Activated CD4-positive, alpha-beta T cell treated with anti-CD3 and anti-CD28 coated beads for 4 hours (primary cell): ENCODE measurements at places on chromosomes 1 and 21.

DNA sequence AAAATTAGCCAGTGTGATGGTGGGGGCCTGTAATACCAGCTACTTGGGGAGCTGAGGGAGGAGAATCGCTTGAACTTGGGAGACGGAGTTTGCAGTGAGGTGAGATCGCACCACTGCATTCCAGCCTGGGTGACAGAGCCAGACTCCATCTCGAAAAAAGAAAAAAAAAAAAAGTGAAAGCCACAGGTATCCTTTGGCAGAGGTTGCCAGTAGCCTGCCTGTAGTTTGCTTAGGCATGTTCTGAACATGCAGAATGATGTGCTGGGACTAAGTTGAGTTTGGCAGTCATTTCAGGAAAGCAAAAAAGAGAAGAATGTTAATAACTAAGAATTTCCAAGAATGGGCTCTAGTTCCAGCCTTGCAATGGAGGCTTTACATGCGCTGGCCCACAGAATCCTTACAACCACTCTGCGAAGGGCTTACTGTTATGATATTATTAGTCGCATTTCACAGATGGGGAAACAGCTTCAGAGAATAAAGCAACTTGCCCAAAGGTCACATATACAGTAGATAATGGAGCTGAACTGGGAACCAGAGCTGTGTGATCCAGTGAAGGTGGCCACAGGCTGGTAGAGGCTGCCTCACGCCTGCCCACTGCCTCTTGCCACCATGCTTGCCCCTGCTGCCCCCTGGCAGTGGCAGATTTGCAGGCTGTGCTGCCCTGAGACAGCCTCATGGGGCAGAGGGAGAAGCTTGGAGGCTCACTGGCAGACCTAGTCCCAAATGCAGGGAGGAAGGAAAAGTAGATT lies 66.5 kb upstream of the LYST start:
- DNase-seq, result no peak

GRCh38 chr1:147246910-147247655 lies 4.6 kb downstream of the CHD1L start:
- DNase-seq, result no peak

- DNase-seq, result no peak
These were observed 121.8 kb downstream of the EPHB2 start for GRCh38 chr1:22832414-22832786.

- DNase-seq, result no peak
These were observed 19.7 kb upstream of the HYI start for GRCh38 chr1:43473463-43473862.

DNA sequence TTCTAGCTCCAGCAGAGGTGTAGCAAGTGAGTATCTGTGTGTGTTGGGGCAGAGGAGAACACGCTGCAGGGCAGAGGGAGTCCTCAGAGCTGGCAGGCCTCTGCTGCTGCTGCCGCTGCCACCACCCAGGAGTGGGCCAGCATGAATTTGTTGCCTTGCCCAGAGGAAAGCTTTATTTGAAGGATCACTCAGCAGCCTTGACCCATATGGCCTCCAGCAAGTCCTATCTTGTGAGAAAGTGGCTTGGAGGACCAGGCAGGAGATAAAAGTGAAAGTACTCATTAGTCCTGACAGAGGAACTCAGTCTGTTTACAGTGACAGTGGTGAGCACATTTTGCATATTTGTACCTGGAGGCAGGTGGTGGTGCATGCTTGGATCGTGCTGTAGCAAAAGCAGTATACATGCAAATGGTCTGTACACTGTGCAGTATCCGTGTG lies 3.1 kb downstream of the TRAF5 start:
- no peak for DNase-seq

- no peak for DNase-seq
These were observed 4.1 kb upstream of the AGTRAP start for GRCh38 chr1:11731691-11732283.

- no peak for DNase-seq
These were observed 6.8 kb upstream of the LRRN2 start for GRCh38 chr1:204692325-204692840.

- DNase-seq, result no peak
These were observed 16.1 kb upstream of the TMEM183A start for GRCh38 chr1:202991112-202991511.

- no peak for DNase-seq
These were observed 51.7 kb downstream of the SNRPE start for GRCh38 chr1:203913073-203913521.

DNA sequence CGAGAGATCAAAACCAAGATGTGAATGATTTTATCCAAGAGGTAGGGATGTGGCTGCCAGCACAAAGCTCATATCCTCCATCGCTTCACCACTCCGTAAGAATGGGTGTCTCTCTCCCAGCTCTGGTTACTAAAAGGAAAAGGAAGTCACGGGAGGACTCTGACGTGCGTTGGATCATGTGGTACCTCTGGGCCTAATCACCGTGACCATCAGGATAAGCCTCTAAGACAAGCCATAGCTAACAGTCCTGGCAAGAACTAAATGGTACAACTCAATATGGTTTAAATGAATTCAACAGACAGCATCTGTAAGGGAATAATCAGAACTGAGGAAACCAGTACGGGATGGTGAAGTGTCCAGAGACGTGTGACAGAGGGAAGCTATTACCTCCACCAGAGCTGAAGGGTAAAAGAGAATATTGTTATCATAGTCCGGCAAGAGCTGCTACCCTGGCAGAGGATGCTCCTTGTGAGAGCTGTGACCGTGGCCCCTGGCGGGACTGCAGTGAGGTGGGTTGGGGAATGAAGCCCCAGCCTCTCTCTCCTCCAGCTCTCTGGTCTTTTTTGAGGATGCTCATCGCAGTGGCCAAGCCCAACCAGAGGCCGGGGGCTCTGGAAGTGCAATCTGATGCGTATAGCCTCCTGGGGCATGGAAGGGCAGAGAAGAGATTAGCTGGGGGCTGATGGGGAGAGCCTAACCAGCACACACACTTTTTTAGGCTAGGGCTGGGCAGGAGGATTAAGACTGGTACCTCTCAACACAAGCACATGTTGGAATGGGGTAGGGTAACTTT lies 54.2 kb downstream of the KIAA1614 start:
- DNase-seq, result no peak

GRCh38 chr1:153100245-153100644 lies 5.9 kb upstream of the SPRR2E start:
- no peak for DNase-seq

- DNase-seq, result no peak
These were observed 110.4 kb downstream of the PDE9A start for GRCh38 chr21:42763581-42764442.

DNA sequence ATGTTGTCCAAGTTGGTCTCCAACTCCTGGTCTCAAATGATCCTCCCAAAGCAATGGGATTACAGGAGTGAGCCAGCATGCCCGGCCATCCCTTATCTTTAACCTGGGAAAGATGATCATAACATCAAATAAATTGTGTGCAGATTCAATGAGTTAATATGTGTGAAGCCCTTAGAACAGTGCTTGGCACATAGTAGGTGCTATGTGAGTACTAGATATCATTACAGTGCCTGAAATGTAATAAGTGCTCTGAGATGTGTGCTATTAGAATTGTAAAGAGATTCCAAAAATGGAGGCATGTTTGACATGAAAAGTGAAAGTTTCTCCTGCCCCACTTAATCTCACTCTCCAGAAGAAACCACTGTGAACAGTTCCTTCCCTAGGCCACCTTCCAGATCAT lies 71.8 kb downstream of the RUNX3 start:
- DNase-seq, result no peak

GRCh38 chr1:184785529-184785928 lies 30.9 kb upstream of the EDEM3 start:
- no peak for DNase-seq

DNA sequence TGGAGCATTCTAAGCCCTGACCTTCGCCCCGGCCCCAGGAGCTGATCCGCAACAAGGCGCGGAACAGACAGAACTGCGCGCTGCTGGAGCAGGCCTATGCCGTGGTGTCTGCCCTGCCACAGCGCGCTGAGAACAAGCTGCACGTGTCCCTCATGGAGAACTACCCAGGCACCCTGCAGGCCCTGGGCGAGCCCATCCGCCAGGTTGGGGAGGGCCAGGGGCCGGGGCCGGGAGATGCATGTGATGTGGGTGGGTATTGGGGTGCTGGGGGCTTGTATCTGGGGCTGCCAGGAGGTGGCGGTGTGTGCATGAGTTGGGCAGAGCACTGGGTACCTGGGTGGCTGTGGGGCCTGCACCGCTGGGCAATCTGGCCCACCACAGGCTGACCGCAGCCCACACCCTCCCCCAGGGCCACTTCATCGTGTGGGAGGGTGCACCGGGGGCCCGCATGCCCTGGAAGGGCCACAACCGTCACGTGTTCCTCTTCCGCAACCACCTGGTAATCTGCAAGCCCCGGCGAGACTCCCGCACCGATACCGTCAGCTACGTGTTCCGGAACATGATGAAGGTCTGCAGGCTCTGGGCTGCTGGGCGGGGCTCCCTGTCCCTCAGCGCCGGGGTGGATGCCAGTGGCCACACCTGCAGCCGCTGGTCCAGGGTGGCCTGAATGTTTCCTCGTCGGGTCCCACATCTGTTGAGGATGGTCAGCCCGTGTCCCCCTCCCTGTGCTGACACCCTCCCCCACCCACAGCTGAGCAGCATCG lies 65.8 kb downstream of the TRIM11 start:
- DNase-seq, result no peak

DNA sequence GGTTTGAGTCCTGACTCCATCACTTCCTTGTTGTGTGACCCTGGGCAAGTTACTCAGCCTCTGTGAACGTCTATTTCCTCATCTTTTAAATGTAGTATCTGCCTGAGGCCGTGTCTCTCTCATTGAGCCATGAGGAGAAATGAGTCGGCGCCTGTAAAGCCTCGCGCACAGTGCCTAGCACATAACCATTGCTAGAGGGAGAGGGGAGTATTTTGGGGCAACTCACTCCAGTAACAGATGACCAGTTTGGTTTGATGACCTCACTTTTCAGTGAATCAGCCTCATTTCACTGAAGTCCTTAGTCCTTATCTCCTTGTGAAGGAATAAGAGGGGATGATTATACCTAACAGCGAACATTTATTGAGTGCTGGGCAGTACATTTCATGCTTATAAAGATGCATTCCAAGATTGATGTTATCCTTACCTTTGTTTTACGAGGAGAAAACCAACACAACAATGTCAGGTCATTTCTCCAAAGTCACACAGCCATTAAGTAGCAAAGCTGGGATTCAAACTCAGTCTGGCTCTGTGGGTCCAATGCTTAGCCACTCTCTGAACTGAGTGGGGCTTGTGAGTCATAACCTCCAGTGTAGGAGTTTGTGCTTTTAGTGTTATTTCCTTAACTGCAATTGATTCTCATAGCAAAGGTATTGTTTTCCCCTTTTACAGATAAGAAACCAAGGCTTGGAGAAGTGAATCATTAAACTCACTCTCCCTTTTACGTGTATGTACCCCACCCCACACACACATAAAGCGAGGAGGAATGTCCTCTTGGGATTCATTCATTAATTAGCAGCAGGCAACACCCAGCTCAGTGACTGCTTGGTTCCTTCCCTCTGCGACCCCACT lies 25.9 kb downstream of the KCNC4 start:
- DNase-seq, result no peak

- DNase-seq, result no peak
These were observed 96.3 kb downstream of the SETD4 start for GRCh38 chr21:35963920-35964451.

DNA sequence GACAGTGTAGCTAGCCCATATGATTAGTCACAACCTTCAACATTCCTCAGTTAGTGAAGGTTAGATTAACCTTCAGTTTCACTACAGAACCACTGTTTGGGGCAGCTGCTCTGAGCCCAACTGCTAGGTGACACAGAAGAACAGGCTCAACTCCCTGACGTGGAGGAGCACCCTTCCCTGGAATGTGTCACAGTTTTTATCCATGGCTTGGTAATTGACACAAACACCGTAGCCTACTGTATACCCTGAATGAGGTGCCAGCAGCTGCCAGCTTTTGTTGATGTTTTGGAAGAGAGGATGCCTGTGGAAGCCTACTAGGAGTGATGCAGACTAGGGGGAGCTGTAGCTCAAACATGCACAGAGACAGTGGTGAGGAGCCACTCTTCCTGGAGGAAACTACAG lies 56.6 kb upstream of the CR2 start:
- no peak for DNase-seq

GRCh38 chr1:28148880-28149195 lies 27.7 kb downstream of the PTAFR start:
- DNase-seq, result no peak

DNA sequence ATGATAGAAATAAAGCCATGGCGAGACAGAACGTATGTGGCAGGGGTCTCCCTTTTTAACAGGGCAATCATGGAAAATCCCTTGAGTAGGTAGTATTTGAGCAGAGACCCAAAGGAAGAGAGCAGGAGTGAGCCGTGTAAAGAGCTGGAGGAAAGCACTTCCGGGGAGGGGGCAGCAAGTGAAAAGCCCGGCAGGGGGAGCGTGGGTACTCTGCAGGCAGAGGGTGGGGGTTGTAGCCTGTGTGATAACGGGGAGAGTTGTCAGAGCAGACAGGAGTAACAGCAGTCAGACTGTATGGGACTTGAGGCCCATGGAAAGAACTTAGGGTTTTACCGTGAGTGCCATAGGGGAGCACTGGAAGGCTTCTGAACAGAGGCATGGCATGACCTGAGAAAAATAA lies 51.1 kb upstream of the LDLRAP1 start:
- DNase-seq, result no peak

- DNase-seq, result no peak
These were observed 98.1 kb downstream of the PSMG1 start for GRCh38 chr21:39084979-39085729.

DNA sequence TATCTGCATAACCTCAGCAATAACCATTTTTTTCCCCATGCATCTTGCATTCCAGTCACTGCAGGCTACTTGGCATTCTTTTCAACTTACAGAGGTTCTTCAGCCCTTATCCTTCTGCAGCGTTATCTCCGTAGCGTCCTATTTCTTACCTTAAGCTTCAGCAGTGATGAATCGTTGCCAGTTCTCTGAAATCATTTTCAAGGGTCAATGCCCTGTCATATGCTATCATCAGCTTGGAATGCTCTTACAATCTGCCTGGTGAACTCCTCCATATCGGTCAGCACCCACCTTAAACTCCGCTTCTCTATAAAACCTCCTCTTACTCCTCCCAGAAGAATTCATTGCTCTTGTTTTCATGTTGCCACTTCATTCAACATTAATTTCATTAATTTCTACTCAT lies 105.1 kb upstream of the DPH5 start:
- no peak for DNase-seq

GRCh38 chr1:197302775-197303174 lies 34.7 kb downstream of the CRB1 start:
- DNase-seq, result no peak

DNA sequence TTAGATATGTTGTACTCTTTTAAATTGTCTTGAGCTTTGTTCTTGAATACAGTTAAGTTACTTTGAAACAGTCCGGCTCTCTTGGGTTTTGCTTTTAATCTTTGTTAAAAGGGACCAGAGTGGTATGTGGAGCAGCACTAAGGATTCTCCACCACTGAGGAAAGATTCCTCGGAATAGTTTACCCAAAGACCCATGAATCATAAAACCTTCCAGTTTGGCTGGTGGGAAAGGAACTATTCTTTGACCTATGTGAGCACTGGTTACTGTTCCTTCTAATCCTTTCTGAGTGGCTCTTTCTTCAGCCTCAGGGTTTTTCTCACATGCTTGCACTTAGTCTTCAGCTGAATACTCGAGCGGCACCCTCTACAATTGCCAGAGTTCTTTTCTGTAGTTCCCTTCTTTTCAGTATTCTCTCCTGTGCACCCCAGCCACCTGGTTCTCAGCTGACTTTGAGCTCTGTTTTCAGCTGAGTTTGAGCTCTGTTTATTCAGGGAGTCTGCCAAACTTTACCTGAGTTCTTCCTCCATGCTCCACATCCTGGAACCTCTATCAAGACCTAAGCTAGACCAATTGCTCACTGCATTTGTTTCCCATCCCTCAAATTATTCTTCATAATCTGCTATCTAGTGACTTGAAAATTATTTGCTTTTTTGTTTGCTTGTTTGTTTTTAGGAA lies 253.8 kb upstream of the PLXNA2 start:
- DNase-seq, result no peak
